ENCODE measurements at places on chromosomes 16 and 17. TPM values are rescaled to one million over a fixed set of nuclear protein-coding genes. Genes with fewer than 3 reads are reported as not detected.

The CCL3 gene
- 106 TPM for total RNA-seq

The PPL gene
- 0.08 TPM for total RNA-seq

The CYGB gene
- not detected for total RNA-seq

The KIF19 gene
- 3.8 TPM for total RNA-seq

The SMTNL2 gene
- not detected for total RNA-seq

The PGS1 gene
- 75.5 TPM for total RNA-seq

The GNG13 gene
- total RNA-seq: not detected

The ACBD4 gene
- 17.8 TPM for total RNA-seq

The TERB1 gene
- total RNA-seq: not detected

The HEATR9 gene
- total RNA-seq: 3.1 TPM

The EXOC3L1 gene
- total RNA-seq: not detected

The PGAP6 gene
- 59.9 TPM for total RNA-seq

The SULT1A2 gene
- total RNA-seq: 0.15 TPM

The LRRC75A gene
- total RNA-seq: 1.2 TPM

The HCRT gene
- not detected for total RNA-seq

The PRSS21 gene
- 3.0 TPM for total RNA-seq

The KCTD13 gene
- total RNA-seq: 36.0 TPM

The LPO gene
- not detected for total RNA-seq

The FBXL19 gene
- 27.2 TPM for total RNA-seq

The TIMP2 gene
- 3.3 TPM for total RNA-seq

The TPSD1 gene
- total RNA-seq: not detected

The OR4D1 gene
- total RNA-seq: 0.88 TPM

The SMIM36 gene
- not detected for total RNA-seq

The MYOCD gene
- total RNA-seq: not detected

The GSDMA gene
- 0.33 TPM for total RNA-seq

The GLIS2 gene
- 0.45 TPM for total RNA-seq

The MT1A gene
- total RNA-seq: not detected

The LRRC37A gene
- total RNA-seq: 5.7 TPM

The CD300H gene
- total RNA-seq: not detected

The KCNJ18 gene
- not detected for total RNA-seq

The CHST5 gene
- not detected for total RNA-seq

The CFAP119 gene
- 3.1 TPM for total RNA-seq

The CAVIN1 gene
- 1.0 TPM for total RNA-seq

The PITPNM3 gene
- total RNA-seq: 0.63 TPM

The OR3A3 gene
- total RNA-seq: not detected

The MEOX1 gene
- 4.7 TPM for total RNA-seq

The PPP1R27 gene
- total RNA-seq: not detected

The ACSM2A gene
- total RNA-seq: not detected

The FAHD1 gene
- total RNA-seq: 7.9 TPM
